ENCODE measurements at places on chromosomes 6 and 20.

DNA sequence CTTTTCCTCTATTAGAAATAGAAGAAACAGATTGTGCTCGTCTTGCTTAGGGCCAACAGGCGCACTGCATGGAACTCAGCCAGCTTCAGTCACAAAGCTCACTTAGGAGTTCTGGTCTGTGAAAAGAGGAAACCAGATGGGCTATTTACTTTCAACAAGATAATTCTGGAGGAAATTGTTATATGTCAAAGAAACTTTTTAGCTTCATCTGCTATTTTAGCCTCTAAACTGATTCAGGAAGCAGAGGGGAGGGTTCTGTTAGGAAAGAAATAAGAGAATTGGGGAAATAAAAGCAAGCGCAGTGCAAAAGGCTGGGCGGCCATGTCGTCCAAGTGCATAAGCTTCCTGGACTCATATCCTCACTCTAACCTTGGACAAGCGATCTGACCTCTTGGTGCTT lies 21.3 kb downstream of the PRKN start:
- DNase-seq, result peak; percentile 5

DNA sequence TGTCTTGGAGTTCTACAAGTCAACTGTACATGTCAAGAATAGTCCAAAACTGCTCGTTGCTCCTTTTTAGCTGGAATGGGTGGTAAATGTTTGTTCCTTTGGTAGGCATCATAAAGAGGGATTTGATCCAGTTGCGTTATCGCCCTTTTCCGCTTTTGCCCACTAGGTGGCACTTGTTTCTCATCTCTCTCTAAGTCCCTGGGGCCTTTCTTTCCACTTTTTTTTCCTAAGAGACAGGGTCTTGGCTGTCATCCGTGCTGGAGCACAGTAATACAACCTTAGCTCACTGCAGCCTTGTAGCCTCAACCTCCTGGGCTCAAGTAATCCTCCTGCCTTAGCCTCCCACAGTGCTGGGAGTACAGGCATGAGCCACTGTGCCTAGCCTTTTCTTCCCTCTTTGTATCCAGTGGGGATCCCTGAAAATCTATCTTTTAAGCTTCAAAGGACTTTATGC lies 20.7 kb downstream of the GTPBP2 start:
- DNase-seq, result peak; percentile 91

GRCh38 chr20:5118220-5119142 lies 1.3 kb downstream of the PCNA start:
- no peak for DNase-seq

- no peak for DNase-seq
Observed at GRCh38 chr20:56420940-56421688, 9.1 kb downstream of the CASS4 start.

- DNase-seq, result no peak
Observed at GRCh38 chr20:44835116-44835515, 24.8 kb upstream of the RIMS4 start.

- DNase-seq, result no peak
Observed at GRCh38 chr6:94350833-94351232, 931.5 kb upstream of the EPHA7 start.

GRCh38 chr20:20593447-20594170 lies 118.8 kb downstream of the RALGAPA2 start:
- DNase-seq, result peak; percentile 56

DNA sequence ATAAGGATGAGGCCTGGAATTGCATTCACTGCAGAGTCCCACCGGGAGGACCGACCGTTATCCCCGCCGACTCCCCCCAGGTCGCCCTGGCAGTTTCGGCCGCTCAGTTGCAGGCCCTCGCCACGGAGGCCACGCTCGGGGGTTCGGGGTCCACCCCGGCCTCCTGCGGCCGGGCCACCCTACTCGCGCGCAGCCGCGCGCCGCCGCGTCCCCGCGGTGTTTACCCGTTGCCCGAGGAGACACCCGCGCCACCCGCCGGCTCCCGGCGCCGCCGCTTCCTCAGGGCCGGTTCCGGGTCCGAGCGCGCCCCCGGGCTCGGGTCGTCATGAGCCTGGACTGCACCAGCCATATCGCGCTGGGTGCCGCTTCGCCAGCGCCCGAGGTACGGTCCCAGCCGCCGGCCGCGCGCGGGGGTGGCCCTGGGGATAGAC lies at the start of gene CCDC170:
Gene CCDC170, plus strand, starts transcription at position 214 of the 431 bp plus-strand sequence. Its CDS starts 112 bp downstream, at position 326.
- peak; percentile 10 for DNase-seq

DNA sequence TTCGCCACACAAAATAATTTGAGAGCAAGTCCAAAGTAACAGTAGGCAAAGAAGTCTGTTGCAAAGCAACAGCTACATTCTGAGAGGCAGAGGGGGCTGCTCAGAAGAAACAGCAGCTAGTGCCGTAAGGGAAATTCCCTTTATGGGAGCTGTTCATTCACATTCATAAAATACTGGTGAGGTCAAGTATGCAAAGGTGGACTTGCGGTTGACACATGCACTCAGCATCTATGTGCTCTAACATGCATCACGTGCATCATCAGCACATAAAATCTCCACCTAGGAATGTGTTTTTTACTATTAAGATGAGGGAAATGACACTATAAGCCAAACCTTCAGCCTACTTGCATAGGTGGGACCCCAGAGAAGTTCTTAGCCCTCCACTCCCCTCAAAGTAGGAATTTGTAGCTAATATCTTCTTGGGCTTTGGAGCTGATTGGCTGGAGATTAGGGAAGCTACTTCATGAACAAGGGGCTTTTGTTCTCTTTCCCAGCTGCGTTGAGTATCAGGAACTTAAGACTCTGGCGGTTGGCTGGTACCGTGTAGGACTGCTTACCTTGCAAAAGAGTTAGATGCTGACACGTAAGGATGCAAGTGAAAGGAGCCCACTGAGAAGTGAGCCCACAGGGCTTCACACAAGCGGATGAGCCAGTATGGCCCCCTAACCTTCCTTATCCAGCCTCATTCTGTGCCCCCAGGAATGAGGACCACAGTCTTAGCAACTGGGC lies 12.4 kb downstream of the CST3 start:
- no peak for DNase-seq

GRCh38 chr6:129764761-129765407 lies 54.9 kb upstream of the ARHGAP18 start:
- no peak for DNase-seq

- DNase-seq, result no peak
Observed at GRCh38 chr6:137305691-137306090, 86.5 kb upstream of the IFNGR1 start.

- DNase-seq, result no peak
Observed at GRCh38 chr20:57656252-57656820, 36.1 kb upstream of the ZBP1 start.

DNA sequence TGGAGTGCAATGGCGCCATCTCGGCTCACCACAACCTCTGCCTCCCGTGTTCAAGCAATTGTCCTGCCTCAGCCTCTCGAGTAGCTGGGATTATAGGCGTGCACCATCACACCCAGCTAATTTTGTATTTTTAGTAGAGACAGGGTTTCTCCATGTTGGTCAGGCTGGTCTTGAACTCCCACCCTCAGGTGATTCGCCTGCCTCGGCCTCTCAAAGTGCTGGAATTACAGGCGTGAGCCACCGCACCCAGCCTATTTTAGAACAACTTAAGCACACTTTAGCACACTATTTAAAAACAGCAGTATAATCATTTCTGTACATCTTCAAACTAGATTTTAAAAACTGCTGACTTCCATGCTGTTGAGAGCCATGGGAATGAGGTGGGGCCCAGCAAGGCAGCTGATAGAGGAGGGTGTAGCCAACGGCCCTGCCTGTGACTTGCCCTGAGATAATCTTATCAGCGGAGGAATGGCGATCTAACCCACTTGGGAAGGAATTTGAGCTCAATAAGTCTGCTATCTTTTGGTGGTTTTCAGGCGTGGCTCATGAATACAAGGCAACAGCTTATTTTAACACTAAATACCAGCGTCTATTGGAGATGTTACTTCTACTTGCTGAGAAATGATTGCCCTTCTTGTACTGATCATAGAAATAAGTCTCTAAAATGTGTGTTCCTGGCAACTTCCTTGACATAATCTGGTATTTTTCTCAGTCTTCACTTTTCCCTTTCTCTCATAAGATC lies 12.1 kb downstream of the ZDHHC14 start:
- DNase-seq, result no peak

Data from cardiac fibroblast (primary cell).